ENCODE measurements at places on chromosomes 13 and 19.
A peak's percentile ranks its signal among the peaks of the same experiment; 100 is the strongest.

GRCh38 chr19:45152504-45153338 lies 8.1 kb downstream of the NKPD1 start:
- peak; percentile 59 for DNase-seq

GRCh38 chr13:47832458-47832972 lies 168.6 kb downstream of the SUCLA2 start:
- DNase-seq: no peak

- DNase-seq: no peak
Observed at GRCh38 chr13:113935001-113935844, 38.7 kb downstream of the C13orf46 start.

DNA sequence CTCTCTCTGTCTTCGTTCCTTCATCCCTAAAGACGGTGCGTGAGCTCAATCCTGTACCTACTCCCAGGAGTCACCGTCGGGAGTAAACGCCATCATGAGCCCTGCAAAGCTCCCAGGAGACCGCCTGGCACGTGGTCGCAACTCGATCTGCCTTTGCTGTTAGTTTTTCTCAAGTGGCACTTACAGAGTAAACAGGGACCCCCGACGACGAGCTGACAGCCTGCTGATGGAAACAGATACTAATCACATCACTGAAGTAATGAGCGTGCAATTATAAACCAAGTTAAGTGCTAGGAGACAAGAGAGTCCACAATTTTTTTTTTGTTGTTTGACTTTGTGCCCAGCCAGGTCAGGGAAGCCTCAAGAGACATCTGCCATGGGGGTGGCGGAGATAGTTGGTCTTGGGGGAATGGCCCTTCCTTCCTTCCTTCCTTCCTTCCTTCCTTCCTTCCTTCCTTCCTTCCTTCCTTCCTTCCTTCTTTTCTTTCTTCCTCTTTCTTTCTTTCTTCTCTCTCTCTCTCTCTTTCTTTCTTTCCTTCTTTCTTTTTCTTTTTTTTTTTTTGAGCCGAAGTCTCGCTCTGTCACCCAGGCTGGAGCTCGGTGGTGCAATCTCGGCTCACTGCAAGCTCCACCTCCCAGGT lies 23.6 kb downstream of the CACNG6 start:
- no peak for DNase-seq

GRCh38 chr13:96783057-96783456 lies 211.2 kb downstream of the OXGR1 start:
- no peak for DNase-seq

DNA sequence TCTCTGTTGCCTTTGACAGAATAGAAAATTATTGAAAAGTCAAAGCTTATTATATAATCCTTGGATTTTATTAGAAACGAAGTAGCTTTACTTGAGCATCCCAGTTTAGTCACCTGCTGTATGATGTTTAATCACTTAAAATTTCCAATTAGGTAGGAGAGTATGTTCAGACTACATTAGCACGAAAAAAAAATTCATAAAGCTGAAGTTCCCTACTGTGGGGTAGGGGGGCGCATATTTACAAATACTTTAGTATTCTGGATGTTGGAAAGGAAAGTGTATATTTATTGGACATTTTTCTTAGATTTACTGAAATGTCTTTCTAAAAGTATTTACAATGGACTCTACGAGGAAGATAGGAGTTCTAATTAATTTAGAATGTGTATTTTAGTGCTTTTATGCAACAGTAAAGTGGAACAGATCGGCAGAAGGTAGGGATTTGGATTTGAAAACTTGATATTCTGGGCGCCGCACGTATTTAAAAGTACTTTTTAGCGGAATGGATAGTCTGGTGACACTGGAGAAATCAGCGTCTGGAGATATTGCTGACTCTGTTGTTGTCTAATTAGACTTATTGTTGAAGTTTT lies 1.9 kb downstream of the CDK8 start:
- DNase-seq: peak; percentile 54

DNA sequence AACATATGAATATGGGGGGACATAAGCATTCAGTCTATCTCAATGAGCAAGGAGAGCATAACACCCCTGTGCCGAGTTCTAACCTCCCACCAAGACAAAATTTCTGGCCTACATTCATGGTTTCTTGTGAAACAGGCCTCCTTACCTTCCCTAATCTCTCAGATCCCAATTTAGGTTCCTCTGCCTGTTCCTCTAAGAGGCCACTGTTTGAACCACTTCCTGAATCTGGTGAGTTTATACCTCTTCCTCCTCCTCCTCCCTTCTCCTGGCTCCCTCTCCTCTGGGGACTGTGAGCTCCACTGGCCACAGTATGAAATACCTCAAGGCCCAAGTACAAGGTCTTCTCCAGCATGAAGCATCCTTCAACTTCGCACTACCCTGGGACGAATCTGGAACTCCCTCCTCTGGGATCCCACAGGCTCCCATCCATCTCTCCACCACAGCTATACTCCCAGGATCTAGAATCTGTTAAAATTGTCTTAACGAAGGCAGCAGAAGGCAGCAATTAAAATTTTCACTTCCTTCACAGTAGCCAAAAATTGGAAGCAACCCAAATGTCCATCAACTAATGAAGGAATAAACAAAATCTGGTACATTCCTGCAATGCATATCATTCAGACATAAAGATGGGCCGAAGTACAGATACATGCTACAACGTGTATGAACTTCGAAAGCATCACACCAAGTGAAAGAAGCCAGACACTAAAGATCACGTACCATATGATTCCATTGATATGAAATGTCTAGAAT lies 7.8 kb upstream of the SIGLECL1 start:
- no peak for DNase-seq

GRCh38 chr19:8684001-8684902 lies 14.3 kb downstream of the ACTL9 start:
- DNase-seq: peak; percentile 44

DNA sequence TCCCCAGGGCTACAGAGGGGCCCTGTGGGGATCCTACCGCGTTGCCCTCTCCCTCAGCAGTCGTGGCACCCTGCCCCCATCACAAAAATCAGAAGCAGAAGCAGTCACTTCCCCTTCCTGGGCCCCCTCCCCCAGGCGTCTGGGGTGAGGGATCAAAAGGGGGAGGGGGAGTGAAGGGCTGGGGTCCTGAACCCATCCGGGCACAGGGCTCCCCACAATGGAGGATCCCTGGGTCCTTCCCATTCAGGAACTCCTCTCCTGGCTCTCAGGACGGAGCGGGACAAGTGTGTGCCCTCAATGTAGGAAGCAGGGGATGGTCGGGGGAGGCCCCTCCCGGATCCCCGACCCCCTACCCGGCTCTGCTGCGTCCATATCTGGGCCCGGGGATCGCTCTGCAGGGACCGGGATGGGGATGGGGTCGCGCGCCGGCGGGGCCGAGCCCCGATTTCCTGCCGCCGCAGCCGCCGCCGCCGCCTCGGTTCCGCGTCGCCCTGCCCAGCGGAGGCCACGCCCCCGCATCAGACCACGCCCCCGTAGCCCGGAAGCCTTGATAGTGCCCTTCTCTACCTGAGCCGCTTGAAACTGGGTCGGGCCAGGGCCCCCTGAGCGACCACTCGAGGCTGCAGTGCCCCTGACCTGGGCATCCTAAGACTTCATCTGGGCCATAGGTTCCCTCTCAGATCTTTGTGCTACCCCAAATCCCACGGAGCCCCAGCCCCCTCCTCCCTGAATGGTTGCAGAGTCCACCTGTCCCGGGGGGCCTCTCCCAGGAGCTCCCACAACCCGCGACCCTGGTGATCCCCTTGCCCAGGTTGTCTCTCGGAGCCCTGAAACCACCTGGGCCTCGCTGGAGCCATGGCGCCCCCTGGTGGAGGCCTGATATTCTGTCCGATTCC lies at the start of gene GMIP:
GMIP (minus strand) TSS at position 500 of the 896 bp plus-strand sequence; CDS start at position 372, 128 bp downstream.
- DNase-seq: peak; percentile 75

DNA sequence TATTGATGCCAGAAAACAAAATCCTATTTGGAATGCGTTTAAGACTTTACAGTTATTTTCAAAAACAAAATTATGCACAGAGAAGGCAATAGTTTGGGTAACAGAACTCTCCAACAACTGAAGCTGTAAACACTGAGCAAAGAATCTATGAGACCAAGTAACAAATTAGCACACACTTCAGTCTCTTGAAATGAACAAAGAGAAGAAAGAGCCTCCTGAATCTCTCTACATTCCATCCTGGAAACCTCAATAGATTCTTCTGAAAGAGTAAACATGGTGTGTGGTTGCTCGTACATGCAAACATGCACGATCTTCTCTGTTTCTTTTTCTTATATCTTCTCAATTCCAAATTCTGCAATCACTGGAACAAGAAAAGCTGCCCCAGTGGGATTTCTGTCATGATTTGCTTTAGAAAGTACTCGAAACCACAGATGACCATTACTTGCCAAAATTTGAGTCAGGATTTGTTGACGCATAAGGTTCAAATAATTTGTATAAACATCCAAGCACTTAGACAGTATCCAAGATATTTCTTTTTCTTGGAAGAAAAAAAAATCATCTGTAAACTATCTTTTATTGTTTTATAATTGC lies 137.9 kb upstream of the DACH1 start:
- DNase-seq: no peak

DNA sequence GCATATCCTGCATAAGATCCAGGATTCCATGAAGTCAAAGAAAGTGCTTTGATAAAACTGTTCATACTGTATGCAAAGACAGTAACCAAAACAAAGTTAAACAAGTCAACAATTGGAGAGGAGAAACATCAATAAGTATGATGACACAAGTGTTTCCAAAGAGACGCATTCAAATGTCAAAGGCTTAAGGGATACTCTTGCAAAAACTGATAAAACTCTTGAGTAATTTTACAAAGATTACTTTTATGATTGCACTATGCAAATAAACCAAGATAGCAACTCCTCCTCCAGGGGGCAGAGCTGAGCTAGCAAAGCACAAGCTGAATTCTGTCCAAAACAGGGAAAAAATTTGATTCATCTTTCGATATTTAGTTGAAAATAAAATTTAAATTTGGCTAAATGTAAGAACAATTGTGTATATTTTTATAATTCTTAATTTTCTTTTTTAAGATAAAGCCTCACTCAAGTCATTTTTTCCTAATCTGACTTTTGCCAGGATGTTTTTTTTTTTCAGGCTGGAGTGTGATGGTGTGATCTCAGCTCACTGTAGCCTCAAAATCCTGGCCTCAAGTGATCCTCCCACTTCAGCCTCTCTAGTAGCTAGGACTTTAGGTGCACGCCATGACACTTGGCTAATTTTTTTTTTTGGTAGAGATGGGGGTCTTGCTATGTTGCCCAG lies 84.0 kb downstream of the MZT1 start:
- DNase-seq: peak; percentile 63

- DNase-seq: no peak
Observed at GRCh38 chr19:35349614-35350521, 2.2 kb downstream of the FFAR1 start.

GRCh38 chr19:3855320-3855719 lies 13.5 kb downstream of the ZFR2 start:
- DNase-seq: no peak

GRCh38 chr13:85632526-85633195 lies 166.6 kb downstream of the SLITRK6 start:
- no peak for DNase-seq

DNA sequence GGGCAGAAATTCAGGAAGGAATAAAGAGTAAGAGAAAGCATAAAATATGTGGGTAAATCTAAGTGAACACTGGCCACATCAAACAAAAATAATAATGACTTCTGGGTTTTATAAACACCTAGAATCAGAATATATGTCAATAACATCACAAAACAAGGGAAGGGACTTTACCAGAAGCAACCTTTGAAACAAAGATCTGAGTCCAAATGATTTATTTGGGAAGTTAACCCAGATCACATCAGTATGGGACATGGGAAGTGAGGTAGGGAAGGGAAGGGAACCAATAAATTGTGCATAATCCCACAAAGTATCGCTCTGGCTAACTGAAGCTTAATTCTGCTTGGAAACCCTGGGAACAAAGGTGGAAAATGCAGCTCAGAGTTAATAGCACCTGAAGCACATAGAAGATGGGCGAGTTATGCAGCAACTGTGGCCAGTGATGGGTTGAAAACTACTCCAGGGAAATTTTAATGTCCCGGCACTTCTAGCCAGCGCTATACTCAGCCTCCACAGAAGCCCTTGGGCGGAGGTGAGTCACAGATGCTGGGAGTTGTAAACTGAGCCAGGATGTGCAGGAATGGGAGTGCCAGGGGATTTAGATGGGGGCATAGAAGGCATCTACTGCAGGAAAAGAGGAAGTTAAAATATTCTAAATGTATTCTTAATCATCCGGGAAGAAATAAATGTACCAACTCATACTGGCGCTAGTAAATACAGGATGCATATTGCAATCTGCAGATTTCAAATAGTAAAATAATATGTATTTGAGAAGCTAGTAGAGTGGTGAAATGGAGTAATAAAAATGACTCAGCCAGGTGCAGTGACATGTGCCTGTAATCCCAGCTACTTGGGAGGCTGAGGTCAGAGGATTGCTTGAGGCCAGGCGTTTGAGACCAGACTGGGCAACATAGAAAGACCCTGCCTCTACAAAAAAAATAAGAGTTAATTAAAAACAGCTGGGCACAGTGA lies 34.2 kb upstream of the CEBPG start:
- DNase-seq: peak; percentile 40

DNA sequence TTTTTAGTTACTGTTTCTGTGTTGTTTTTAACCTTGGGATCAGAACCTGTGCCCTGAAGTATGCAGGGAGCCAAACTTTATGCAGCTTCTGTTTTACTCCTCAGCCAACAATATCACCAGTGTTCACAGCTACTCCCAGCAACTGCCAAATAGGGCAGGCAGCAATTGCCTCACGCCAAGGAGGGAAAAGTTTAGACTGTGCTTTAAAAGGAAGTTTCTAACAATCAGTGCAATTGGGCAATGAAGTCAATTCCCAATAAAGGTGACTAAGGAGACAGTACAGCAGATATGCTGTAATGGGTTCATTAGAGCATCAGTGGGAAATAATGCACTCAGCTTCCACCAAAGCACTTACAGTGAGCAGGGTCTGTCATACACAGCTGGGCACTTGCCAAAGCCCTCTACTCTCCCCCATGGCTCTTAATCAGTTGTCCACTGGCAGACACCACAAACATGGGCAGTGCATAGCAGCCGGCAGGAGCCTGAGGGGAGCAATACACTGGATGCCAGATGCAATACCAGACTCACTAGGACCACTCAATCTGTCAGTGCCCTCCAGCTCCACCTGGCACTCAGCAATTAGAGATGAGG lies 19.3 kb downstream of the ENOX1 start:
- DNase-seq: no peak

DNA sequence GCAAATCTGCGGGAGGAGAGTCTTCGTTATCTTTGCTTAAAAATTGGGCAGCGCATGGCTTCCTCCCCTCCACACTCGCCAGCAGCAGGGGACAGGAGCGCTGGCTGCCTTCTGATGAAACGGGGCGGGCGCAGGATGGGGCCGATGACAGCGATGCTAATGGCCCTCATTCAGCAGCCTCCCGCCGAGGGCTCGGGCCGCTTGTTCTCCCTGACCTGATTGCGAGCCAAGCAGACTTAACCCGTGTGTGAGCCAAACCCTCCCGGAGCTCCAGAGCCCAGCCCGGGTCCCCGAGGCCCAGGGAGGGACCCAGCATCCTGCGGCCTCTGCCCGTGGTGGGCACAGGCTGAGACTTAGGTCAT lies 90.3 kb downstream of the KDM4B start:
- no peak for DNase-seq

DNA sequence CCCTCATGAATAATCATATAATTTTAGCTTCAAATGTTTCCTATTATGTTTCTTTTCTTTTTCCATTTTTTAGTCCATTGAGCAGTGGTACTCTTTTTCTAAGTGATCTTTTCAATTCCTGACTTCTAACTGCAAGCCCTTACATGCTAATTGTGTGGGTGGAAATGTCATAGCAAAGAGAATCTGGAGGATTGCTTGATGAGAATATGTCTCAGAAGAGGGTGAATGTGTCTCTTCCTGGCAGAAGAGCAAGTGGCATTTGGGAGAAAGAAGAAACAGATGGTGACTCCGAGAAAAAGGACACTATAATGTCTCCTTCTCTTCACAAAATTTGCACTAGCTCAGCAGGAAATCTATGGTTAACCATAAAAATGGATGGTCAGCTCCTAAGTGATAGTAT lies 2320.0 kb downstream of the PCDH9 start:
- DNase-seq: no peak

Data from common myeloid progenitor, CD34-positive (primary cell).